Subcutaneous preadipocyte (primary cell): ENCODE measurements at places on chromosomes 2 and 18. TPM values are rescaled to one million over a fixed set of nuclear protein-coding genes. Genes with fewer than 3 reads are reported as not detected.

SERPINB5 gene
- total RNA-seq, result not detected in 2 replicates

RSAD2 gene
- 0.37 and 0.39 TPM in 2 replicates for total RNA-seq

DLGAP1 gene
- 0.39 and 1.5 TPM in 2 replicates for total RNA-seq

RAB31 gene
- 25.7 and 37.9 TPM in 2 replicates for total RNA-seq

G6PC2 gene
- total RNA-seq, result not detected in 2 replicates

ARHGEF33 gene
- 0.20 and 0.37 TPM in 2 replicates for total RNA-seq

TTC39C gene
- 25.6 and 27.6 TPM in 2 replicates for total RNA-seq

MC2R gene
- total RNA-seq, result not detected in 2 replicates

GPR35 gene
- under 0.01 and 0.20 TPM in 2 replicates for total RNA-seq

C2orf78 gene
- not detected in 2 replicates for total RNA-seq

SPDYA gene
- total RNA-seq, result 0.59 and 0.73 TPM in 2 replicates

STRADB gene
- total RNA-seq, result 35.3 and 49.5 TPM in 2 replicates

RGPD4 gene
- not detected in 2 replicates for total RNA-seq

SOX11 gene
- total RNA-seq, result not detected in 2 replicates

DOK6 gene
- total RNA-seq, result 0.37 TPM in 1 of 2 replicates, not detected in the other

VSNL1 gene
- 0.20 TPM in 1 of 2 replicates, not detected in the other for total RNA-seq

GAD1 gene
- total RNA-seq, result not detected in 2 replicates

TSPYL6 gene
- not detected in 2 replicates for total RNA-seq
